ENCODE measurements at places on chromosomes 5 and 9.

DNA sequence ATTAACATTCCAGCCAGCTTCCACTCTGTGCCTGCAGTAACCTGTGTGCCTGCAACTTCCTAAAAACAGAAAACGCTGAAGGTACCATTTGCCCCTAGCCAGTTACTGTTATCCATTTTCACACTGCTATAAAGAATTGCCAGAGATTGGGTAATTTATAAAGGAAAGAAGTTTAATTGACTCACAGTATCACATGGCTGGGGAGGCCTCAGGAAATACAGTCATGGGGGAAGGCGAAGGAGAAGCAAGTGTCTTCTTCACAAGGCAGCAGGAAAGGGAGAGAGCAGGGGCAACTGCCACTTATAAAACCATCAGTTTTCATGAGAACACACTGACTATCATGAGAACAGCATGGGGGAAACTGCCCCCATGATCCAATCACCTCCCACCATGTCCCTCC, 31.2 kb downstream of the PTCD2 start:
- no peak for DNase-seq

GRCh38 chr5:123802298-123802951, 290.4 kb downstream of the CSNK1G3 start:
- DNase-seq: no peak

GRCh38 chr9:129178568-129179382, 714 bp upstream of the IER5L start:
- no peak for DNase-seq

- no peak for DNase-seq
Observed at GRCh38 chr9:99134893-99135341, 30.0 kb downstream of the TGFBR1 start.

DNA sequence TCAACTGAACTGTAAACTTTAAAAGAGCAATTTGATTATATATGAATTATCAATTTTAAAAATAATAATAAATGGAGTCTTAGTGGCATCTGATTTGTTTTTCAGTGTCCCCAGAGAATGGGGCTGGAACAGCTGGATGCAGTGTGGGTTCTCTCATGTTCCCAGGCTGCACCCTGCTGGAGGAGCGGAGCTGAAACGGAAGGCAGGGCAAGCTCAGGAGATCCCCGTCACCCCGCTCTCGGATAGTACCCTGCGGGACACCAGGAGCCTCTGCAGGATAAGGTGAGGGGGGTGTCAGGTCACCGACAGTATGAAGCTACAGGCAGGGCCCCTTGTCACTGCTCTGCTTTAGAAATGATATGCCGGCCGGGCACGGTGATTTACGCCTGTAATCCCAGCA, 57.3 kb downstream of the S1PR3 start:
- DNase-seq: no peak

GRCh38 chr5:135364421-135365262, 34.4 kb downstream of the MACROH2A1 start:
- DNase-seq: no peak
